ENCODE measurements at places on chromosomes 1 and 21.
A peak's percentile ranks its signal among the peaks of the same experiment; 100 is the strongest.

GRCh38 chr1:108050911-108051629, 86.1 kb upstream of the VAV3 start:
- peak; percentile 47 for DNase-seq

- DNase-seq, result no peak
These were observed 269.8 kb upstream of the KAZN start for GRCh38 chr1:14328685-14329084.

DNA sequence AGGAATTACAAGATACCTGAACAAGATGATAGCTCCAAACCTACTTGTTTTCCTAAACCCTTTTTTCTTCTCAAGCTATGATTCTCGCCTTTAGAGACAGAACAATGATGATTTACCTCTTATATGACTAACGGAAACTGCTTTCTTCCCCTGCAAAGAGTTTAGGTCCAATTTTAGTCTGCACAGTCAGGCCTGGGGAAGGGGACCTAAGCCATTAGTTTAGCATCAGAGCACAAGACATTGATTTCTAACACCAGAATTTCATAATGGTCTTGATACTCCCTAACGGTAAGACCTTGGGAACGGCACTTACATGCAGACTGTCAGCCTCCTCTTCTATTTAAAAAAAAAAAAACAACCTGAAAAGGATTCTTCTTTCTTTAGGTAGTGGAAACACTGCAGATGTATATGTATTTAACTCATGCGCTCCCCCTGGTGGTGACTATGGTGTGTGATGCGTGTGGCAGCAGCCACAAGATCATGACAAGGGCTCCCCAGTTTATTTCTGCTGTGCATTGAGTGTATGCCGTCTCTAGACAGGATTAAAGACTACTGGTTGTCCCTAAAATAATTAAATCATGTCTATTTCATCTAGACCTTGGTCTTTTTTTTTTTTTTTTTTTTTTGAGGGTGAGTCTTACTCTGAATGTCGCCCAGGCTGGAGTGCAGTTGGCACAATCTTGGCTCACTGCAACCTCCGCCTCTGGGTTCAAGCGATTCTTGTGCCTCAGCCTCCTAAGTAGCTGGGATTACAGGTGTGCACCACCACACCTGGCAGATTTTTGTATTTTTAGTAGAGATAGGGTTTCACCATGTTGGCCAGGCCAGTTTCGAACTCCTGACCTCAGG, 37.3 kb upstream of the TMEM222 start:
- DNase-seq, result peak; percentile 84

GRCh38 chr21:32021319-32021994, 148.6 kb downstream of the HUNK start:
- DNase-seq, result no peak

DNA sequence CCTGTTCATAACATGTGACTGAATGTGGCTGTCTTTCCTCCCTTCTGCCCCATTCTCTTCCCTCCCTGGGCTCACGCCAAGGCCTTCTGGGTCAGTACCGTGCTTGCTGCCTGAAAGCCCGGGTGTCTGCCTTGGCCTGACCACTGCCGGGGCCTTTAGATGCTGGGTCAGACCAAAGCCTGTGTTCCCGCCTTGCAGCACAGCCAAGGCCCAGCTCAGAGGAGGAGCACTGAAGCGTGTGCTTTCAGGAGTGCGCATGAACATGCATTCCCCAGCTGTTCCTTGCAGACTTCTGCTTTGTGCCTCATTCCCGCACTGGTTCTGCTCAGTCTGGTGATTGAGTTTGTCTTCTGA, 27.0 kb upstream of the SARS1 start:
- no peak for DNase-seq

DNA sequence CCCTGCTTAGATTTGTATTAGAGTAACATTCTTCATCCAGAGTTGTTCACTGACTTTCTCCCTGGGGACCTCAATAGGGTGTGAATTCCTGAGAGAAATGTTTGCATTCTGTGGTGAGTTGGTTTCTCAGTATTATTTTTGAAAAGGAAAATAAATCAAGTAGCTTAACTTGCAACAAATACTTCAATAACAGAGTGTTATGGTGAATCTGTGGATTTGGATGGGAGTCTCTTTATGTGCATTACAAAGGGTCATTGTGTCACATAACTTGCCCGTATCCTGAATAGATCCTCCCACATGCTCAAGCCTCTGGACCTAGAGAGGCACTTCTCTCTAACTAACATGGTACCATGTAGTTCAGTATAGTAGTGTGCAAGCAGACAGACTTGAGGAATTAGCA, 68.4 kb upstream of the IPO9 start:
- no peak for DNase-seq

DNA sequence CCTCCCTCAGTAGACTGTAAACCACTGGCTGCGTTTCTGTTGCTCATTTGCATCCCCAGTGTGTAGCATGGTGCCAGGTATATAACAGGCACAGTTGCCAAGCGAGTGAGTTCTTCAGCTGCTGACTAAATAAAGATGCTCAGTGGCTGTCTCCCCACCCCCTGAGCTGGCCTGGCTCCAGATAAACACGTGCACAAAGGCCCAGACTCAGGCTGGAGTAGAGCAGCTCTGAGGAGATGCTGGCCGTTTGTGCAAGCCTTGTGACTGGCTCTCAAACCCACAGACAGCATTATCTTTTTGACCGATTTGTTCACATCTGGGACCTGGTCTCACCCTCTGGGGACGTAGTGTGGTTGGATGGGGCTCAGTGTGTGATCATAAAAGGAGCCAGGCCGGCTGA, 7.1 kb downstream of the CHRNB2 start:
- DNase-seq, result no peak

DNA sequence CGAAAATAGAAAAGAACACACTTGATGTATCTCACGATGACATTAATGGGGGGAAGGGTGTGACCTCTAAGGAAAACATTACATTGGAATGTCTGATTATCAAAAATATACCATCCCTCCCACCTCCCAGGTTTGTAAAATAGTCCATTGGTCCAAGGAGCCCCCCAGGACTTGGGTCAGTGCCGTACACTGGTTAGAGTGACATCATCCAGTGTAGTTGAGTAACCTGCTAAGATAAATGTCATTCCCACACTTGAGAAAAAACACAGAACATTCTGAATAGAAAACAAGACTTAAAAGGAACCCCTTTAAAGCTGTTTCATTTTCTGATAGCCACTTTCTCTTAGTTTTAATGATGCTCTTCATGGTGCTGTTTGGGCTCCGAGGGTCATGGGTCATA, 15.2 kb downstream of the DDX20 start:
- DNase-seq, result no peak

DNA sequence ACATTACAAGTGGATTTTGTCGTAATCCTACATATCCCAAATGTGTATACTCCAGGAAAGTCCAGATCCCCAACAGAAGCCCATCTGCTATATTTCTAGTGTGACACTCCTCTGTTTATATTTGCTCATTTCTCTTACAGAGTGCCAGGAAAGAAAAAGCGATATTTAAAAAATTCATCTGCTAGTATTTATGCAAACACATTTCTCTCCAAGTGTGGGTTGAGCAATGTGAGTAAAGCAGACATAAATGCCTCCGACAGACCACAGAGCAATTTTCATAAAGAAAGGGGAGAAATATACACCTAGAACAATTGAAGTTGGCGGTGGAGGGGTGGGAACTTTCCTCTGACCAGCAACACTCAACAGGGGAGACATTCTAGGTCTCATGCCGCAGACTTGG, 22.2 kb upstream of the RAP1A start:
- DNase-seq, result no peak

- peak; percentile 17 for DNase-seq
These were observed 84.9 kb downstream of the KIF14 start for GRCh38 chr1:200535605-200536004.

DNA sequence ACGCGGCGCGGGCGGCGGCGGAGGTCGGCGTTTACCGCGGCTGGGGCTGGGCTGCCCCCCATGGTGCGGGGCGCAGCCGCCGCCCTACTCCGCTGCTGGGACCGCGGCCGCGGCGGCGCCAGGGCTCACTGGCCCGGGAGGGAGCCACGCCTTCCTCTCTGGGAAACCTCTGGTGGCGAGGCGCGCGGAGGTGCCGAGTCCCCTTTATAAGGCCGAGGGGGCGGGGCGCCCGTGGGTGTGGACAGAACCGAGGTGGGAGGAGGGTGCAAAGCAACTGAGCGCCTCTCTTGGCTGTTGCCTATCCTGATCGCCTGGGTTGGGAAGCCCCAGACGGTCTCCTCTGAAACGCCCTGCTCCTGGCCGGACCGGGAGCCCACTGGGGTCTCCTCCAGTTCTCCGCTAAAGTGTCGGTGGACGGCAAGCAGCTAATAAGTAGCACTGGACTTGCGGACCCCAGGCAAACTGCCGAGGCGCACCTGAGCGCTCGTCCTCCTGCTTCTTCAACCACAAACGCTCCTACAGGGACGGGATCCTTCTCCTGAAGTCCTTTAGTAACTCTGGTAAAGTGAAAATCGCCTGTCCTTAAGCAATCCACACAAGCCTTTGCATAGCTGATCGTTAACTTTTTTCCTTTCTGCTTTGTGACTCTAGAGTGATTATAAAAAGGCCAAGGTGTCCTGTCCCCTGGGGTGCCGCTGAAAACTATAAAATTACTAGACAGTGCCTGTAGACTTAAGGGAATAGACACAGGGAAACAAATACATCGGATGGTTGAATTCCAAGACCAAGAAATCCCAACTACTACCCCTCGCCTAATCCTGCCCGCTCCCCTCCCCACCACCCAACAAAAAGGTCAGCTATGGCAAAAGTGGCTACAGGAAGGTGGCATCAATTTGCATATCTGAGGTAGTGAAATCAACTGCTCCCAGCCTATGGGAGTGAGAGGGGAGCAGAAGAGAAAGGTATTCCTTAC, at the start of gene PTGER3:
Gene PTGER3, minus strand, starts transcription at position 182 of the 973 bp plus-strand sequence. CDS start 239 bp downstream, outside the sequence.
- peak; percentile 32 for DNase-seq

DNA sequence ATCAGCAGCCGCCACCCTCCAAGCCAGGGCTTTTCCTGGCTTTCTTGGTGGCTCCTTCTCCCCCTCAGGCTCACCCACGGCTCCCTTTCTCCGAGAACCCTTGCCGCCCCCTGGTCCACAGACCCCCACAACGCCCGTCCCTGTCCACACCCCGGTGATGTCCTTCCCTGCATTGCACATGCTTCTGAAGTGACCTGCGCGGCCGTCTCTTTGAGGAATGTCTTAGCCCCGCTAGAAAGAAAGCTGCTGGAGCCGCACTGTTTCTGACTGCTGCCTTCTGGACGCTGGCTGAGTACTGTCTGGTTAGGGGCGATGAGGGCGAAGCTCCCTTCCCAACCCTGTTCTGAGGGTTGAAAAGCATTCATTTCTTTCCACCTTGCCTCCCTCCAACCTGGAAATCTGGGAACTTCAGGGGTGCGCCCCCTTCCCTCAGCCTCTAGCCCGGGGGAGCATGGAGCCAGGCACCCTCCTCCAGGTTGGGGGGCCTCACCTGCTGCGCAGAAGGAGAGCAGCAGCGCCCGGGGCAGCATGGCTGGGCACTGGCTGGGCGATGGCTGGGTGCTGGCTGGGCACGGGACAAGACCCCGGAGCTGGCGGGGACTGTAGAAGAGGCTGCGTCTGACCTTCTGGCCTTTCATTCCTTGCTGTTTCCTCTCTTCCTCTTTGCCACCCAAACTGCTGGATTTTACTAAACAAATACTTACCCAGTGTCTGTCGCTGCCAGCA, at the start of gene CLEC20A:
Gene CLEC20A, minus strand, starts transcription at position 555 of the 726 bp plus-strand sequence. Its CDS starts 25 bp downstream, at position 530.
- no peak for DNase-seq

GRCh38 chr1:241579434-241579833, 47.3 kb downstream of the KMO start:
- peak; percentile 64 for DNase-seq

- DNase-seq, result no peak
These were observed 531 bp downstream of the SNIP1 start for GRCh38 chr1:37553598-37553926.

DNA sequence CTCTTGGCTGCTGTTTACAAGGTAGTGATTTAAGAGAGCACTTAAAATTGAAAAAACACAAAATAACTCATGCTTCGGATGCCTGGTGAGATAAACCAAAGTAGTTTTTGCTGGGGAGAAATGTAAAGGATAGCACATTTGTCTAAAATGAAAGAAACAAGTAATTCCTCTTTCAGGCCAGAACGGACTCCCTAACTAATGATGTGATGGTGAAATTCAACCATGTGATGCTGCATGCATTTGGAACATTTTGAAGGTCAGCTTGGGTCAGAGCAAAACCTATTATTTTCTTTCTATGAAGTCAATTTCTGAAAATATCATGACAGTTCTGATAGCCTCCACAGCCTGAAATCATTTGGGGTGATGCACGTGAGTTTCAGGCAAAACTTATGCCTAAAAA, 27.6 kb downstream of the NMNAT2 start:
- peak; percentile 57 for DNase-seq

- DNase-seq, result peak; percentile 49
These were observed at the start of gene TFAP2E for GRCh38 chr1:35573198-35574124. TSS of gene TFAP2E (plus strand) at chr1:35573314. CDS start at chr1:35573578, 264 bp downstream.

GRCh38 chr1:43367026-43367903, 546 bp downstream of the ELOVL1 start:
- peak; percentile 23 for DNase-seq

DNA sequence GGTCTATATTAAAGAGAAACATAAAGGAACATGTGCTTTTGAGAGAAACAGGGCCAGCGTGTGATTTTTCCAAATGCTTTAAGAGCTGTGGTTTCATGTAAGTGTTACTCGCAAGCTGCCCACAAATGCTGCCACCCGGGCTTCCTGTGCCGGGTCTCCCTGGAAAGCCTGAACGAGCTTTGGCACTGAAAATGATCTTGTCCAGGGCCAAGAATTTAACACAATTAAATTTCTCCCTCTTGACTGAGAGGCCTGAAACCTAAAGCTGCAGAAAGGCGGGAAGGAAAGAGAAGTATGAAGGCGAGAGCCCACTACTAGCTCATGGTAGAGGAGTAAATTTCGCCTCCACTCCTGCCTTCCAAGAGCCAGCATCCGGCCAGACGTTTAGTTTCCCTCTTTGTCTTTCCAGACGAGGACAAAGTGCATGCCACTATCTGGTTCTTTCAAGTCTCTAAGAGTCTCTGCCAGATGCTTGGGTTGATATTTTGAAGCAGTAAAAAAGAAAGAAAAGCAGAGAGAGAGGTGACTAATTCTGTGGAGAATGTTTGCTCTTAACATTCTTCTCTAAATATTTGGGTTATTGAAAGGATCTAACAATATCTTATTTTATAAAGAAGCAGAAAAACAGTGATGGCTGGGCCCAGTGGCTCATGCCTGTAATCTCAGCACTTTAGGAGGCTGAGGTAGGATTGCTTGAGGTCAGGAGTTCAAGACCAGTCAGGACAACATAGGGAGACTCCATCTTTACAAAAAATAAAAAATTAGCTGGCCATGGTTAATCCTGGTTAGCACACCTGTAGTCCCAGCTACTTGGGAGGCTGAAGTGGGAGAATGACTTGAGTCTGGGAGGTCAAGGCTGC, 100.0 kb upstream of the HNRNPU start:
- no peak for DNase-seq

GRCh38 chr1:173175514-173176145, 31.5 kb downstream of the TNFSF4 start:
- DNase-seq, result no peak

GRCh38 chr1:93471284-93471683, 23.4 kb downstream of the FNBP1L start:
- no peak for DNase-seq

- no peak for DNase-seq
These were observed 102.9 kb upstream of the PTGFR start for GRCh38 chr1:78387871-78388270.

DNA sequence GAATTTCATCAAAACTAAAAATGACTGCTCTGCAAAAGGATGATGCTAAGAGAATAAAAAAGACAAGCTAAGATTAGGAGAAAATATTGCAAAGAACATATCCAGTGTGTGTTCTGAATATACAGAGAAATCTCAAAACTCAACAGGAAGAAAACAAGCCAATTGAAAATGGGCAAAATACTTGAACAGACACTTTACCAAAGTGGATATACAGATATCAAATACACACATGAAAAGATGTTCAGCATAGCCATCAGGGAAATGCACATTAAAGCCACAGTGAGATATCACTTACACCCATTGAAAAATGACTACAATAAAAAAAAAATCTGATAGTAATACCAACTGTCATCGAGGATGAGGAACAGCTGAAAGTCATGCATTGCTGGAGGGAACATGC, 21.3 kb downstream of the PRMT2 start:
- DNase-seq, result no peak
